Trophoblast cell (in vitro differentiated cells and primary cell): ENCODE measurements at places on chromosomes 2 and 18.

DNA sequence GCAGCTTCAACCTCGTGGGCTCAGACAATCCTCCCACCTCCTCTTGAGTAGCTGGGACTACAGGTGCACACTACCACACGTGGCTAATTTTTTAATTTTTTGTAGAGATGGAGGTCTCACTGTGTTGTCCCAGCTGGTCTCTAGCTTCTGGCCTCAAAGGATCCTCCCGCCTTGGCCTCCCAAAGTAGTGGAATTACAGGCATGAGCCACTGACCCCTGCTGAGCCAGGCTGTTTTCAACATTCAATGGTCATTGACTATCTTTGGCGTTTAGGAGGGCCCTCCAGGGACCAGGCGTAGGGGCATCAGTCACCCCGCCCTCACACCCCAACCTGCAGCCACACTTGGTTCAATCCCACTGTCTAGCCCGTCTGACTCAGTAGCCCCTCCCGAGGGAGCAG lies 5.2 kb downstream of the MZT2B start:
- no peak for DNase-seq

DNA sequence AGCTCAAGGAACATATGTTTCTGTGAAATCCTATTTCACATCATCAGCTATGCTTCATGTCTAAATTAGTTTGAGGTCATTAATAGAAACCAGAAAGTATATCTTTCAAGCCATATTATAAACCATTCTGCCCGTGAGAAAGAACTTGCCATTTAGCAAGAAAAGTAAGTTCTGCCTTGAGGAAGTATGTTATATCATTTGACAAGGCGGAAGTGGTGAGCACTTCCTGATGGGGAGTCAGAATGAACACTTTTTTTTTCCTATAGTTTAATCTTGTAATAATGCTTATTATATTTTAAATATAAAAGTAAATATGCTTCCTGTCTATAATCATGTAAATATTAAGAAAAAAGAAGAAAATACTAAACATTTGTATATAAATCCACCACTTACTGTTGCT lies 39.3 kb upstream of the NRXN1 start:
- no peak for DNase-seq

DNA sequence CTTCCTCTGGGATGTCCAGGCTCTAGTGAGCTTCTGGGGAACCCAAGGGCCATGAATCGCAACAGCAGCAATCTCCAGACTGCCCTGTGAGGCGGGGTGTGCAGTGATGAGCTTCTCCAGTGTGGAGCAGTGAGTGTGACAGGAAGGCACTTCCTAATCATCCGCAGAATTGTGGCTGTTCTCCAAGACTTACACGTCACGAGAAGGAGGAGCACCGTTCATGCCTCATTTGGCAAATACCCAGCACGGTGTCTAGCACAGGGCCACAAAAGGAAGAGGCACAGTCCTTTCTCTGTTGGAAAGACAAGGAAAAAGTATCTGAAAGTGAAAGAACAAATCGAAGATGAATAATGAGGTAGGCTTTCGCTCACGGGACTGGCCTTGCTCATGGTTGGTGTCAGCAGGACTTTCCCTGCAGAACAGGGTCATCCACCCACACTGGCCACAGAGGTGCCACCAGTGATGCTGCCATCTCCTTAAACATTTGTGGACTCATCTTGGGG lies 125.1 kb upstream of the HAAO start:
- DNase-seq, result no peak

GRCh38 chr18:41674506-41674905 lies 280.5 kb upstream of the PIK3C3 start:
- no peak for DNase-seq

GRCh38 chr18:27447451-27447881 lies 262.4 kb upstream of the CHST9 start:
- no peak for DNase-seq

DNA sequence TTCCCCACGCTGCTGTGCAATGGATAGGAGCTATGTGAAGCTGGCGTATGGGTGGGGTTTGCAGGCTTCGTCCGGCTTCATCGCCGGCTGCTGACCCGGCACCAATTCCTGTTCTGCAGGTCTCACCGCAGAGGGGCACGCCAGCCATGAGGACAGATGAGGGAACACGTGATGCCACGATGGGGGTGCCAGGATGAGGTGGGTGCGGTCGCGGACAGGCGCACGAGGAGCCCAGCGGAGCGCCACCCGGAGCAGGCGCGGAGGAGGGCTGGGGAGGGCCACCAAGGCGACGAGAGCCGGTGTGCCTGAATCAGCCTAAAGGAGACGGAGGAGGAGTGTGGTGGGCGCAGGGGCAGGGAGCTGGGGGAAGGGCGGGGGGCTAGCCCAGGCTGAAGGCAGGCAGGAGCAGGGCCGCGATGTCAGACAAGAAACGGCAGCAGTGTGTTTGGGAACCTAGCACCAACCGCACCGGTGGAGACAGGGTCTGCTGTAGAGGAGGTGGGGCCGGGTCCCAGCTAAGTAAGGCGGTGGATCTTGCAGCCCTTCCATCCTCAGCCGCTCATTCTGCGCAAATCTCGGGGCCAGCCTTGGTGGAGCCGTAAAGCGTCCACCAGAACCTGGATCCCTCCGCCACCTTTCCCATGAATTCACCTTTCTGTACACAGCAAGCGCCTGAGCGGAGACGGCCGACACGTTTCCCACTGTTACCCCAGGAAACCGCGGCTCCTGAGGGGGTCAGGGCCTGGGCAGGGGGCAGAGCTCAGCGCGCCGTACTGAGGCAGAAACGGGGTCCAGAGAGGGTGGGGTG lies 17.0 kb upstream of the CD8A start:
- peak; percentile 96 for DNase-seq

DNA sequence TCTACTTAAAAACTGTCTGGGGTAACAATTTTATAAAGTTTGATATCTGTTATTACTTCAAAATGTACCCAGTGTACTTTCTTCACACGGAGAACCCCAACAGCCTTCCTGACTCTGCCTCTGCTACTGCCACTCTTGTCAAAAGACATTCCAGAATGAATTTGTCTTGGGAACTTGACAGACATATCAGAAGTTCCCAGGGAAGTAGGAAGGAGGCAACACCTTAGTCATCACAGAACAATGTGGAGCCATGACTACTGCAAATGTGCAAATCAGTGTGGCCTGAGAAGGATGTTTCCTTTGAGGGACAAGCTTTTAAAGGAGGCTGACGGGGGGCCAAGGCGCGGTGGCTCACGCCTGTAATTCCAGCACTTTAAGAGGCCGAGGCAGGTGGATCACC lies 133.8 kb upstream of the RNF152 start:
- peak; percentile 15 for DNase-seq

DNA sequence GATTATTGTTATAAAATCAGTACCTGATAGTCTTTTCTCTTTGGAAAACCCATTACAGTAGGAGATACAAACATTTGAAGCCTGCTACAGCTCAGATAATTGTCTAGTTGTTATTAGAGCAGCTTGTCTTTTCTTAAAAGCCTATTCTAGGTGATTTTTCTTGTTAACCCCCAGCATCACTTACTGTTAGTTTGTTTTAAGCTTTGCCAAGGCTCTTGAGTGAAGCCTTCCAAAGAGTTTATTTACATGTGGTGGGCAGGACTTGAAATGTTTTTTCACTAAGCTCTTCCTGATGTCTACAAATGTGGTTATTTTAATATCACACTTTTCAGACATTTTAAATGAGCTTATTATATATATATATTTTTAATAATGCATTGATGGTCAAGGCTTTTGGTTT lies 791.3 kb downstream of the PLCL1 start:
- no peak for DNase-seq

DNA sequence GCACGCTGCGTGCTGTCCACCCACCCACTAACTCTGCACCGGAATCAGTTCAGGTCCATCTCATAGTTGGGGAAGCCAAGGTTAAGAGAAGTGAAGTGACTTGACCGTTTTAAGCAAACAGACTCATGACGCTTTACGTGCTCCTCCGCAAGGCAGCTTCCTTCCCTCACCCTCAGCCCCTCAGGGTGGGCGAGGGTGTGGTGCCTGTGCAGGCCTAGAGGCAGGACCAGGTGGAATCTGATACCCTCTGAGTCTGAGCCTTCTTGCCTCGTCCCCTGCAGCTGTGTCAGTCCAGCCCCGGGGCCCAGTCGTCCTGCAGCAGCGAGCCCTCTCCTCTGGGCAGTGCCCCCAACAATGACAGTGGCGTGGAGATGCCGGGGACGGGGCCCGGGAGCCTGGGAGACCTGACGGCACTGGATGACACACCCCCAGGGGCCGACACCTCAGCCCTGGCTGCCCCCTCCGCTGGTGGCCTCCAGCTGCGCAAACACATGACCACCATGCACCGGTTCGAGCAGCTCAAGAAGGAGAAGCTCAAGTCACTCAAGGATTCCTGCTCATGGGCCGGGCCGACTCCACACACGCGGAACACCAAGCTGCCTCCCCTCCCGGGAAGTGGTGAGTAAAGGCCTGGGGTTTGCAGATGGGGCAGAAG lies 250.5 kb downstream of the GLI2 start:
- DNase-seq, result no peak

DNA sequence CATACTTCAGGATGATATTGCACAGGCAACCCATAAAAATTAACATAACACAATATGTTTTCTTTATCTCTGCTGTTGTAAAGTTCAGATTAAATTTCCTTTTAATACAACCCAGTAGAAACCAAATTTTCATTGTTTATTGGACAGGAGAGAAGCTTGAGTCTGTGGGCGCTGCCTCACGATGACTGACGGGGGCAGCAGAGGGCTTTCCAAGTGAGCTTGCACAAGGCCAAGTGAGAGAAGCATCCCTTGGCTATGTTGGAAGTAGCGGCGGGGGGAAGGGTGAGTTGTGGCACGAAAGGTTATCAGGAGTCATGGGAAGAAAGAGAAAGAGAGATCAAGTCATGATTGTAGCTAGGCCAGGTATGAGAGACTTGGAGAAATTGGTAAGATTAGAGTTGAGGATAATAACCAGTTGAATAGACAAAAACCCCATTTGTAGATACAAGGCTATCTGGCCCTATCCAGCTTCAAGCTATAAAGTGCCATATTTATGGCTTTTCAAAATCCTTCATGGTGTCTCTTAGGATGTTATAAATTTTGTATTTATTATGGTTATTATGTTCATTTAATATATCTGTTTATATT lies 413.7 kb upstream of the FAM98A start:
- peak; percentile 45 for DNase-seq

- DNase-seq, result no peak
These were observed 169.7 kb upstream of the NOSTRIN start for GRCh38 chr2:168632709-168633121.

DNA sequence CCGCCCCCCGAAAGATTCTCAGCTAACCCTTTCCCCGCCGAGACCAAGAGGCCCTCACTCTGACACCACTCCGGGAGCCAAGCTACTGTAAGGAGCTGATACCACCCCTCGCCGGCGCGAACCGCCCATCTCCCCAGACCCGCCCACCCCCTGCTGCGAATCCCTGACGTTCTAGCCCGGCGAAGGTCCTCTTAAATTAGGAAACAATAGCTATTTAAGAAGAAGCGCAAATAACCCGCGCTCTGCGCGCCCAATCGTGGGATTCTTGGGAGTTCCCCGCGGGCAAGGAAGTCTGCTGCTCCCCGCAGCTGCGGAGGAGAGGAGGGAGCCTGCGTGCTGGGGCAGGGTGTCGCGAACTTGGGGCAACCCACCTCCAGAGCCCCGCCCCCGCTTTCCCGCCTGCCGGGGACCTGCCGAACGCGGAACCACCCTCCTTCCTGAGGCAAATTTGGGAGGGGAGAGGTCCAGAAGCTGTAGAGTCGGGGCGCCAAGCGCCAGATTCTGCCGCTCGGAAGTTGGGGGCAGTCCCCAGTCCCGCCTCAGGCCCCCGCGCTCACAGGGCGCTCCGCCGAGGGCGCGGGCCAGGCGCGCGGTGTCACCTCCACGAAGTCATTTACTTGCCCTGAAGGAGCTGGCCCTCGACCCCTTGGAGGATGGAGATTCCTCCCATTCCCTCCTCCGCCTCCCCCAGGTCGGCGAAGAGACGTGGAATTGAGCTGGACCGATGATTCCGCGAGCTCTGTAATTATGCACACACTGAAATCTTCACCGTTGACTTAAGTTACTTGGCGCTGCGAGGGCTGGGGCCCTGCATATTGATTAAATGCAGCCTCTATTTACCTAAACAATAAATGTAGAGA lies 8.4 kb upstream of the SP9 start:
- peak; percentile 51 for DNase-seq

DNA sequence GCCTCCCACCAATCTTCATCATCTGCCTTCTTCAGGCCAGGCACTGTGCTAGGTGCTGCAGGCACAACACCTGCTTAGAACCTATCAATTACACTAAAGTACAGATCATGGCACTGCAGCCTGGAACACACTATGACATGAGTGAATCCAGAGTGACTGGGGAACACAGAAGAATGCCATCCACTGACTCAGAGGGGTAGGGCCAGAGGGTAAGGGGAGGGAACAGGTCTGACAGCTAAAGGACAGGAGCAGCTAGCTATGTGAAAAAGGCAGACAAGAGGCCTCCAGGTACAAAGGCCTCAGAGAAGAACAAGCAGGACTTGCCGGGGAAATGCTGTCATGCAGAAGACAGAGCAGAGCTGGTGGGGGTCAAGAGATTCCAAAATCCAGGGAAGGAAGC lies 53.3 kb upstream of the ACAA2 start:
- DNase-seq, result no peak

- DNase-seq, result no peak
These were observed 5.0 kb downstream of the TACR1 start for GRCh38 chr2:75194184-75194868.

DNA sequence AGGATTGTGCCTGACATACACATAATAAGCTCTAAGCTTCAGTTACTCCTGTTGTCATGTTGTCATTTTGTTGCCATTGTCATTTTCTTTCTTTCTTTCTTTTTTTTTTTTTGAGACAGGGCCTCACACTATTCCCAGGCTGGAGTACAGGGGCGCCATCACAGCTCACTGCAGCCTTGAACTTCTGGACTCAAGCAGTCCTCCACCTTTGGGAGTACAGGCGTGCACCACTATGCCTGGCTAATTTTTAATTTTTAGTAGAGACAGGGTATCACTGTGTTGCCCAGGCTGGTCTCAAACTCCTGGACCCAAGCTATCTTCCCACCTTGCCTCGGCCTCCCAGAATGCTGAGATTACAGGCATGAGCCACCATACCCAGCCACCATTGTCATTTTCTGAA lies 30.9 kb upstream of the SCLY start:
- DNase-seq, result no peak

- no peak for DNase-seq
These were observed 447.9 kb upstream of the DSEL start for GRCh38 chr18:67964462-67964861.
